ENCODE measurements at places on chromosomes 4 and X.

DNA sequence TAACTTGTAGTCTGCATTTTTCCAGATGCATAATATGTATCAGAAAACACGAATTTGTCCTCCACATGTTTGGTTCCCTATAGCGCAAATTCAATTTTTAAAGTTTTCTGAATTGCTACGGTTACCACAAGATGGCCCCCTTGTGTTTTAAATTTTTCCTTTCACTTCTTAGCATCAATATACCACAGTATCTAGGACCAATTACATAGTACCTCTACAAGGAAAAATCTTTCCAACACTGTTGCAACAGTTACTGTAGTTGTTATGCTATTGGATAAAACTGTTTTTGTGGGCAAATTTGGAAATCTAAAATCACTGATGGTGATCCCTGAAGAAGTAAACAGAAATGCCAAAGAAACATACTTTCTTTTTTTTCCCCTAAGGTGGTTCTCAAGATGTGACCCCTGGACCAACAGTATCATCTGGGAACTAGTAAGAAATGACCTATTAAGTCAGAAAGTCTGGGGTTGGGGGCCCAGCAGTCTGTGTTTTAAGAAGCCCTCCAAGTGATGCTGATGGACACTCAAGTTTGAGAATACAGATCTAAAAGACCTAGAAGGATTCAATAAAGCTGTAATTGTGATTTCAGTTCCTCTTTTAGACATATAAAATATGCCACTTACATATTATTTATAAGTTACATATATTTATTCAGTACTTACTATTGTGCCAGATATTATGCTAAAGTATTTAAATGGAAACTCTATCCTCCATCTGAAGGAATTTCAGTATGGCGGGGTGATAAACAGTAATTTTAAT, 3.1 kb downstream of the ZGRF1 start:
- peak; percentile 19 for DNase-seq

DNA sequence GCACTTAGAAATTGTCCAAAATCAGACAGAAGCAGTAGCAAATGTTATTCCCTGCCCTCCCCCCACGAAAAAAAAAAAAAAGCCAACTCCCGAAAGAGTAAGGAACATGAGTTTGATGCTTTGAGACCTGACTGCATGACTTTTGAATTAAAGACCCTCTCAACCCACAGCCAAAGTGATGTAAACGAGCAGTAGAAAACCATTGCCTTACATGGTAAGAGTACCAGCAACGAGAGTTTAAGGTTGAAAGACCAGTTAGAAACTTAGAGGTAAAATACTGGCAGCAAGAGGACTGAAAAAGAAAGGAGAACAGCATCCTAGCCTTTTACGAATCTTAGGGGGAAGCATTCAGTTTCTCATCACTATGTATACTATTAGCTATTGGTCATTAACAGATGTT, 10.0 kb upstream of the ANXA10 start:
- DNase-seq = no peak

DNA sequence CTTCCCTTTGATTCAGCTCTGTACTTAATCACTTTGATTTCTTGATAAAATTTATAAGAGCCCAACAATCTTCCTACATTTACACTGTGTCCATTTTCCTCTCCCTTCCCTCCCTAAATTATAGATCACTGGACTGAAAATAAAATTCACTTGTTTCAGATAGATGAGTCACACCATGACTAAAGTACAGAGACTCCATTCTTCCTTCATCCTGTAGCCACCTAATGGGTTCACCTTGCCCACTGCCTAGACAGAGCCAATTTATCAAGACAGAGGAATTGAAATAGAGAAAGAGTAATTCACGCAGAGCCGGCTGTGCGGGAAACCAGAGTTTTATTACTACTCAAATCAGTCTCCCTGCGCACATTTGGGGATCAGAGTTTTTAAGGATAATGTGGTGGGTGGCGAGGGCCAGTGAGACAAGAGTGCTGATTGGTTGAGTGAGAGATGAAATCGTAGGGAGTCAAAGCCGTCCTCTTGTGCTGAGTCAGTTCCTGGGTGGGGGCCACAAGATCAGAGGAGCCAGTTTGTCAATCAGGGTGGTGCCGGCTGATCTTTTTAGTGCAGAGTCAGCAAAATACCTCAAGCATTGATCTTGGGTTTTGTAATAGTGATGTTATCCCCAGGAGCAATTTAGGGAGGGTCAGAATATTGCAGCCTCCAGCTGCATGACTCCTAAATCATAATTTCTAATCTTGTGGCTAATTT, 71.3 kb upstream of the MED14 start:
- DNase-seq = no peak

DNA sequence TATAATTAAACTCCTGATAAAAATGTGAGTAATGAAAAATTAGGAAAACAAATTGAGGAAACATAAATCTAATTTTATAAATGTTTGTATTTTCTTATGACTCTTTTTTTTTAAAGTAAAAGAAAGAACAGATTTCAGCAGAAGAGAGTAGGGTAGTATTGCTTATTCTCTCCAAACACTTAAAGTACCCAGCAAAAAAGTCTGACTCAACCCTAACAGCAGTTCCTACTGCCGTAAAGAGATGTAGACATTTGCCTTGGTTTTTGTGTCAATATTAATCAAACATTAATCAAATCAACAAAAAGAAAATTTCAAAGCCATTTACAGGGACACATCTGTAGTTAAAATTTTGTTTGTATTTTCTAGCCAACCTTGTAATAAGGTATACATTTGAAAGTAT, 508.4 kb downstream of the IL15 start:
- DNase-seq = no peak

GRCh38 chr4:13103382-13104015, 380.6 kb downstream of the RAB28 start:
- DNase-seq = no peak
